ENCODE measurements at places on chromosomes 2 and 18.
A peak's percentile ranks its signal among the peaks of the same experiment; 100 is the strongest.

DNA sequence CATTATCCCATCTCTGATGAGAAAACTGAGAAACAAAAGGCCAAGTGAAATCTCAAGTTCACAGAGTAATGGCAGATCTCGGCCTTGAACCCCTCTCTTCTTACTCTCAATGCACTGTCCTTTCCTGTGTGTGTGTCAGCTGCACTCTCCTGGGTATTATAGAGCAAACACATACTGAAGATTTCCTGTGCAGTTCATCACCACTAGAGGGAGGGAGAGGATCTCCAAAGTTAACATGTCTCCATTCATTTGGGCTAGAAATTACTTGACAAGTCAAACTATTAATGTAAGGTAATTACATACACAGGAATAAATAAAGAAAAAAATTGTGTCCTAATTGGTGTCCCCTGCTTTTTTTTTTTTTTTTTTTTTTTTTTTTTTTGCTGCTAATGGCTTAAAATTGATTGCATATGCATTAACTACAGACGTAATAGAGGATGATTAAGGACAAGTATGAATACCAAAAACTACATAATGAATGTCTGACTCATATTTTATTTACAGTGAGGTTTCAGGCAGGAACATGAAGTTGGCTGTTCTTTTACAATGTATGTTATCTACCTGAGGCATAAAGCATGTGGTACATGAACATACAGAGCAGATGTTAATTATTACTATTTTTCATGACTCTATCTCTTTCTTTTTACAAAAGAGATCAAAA, 269.2 kb downstream of the NYAP2 start:
- DNase-seq, result peak; percentile 37

DNA sequence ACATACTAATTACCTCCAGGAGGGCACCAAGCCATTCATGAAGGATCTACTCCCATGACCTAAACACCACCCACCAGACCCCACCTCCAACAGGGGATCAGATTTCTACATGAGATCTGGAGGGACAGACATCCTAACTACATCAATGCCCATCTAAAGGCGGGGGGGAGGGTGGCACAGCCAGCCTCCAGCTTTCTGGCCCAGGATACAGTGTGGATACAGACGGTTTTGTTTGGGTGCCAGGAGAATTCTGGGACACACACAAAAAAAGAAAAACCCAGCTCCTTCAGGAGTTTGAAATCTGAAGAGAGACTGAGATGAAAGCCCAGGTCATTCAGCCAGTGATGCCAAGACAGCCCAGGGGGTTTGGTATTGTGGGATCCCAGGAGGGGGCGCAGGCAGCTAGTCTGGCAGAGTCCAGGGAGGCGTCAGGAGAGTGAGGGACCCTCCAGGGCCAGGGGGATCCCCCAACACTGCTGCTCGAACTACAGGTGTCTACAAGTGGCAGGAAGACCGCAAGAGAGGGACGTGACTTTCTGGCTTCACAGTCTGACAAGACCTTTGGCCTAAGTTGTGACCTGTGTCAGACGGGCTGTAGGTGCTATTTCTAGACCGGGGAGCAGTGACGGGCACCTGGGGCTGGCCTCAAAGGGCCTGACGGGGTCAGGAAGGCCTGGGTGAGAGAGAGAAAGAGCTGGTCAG, 62.1 kb downstream of the NDUFA10 start:
- no peak for DNase-seq

DNA sequence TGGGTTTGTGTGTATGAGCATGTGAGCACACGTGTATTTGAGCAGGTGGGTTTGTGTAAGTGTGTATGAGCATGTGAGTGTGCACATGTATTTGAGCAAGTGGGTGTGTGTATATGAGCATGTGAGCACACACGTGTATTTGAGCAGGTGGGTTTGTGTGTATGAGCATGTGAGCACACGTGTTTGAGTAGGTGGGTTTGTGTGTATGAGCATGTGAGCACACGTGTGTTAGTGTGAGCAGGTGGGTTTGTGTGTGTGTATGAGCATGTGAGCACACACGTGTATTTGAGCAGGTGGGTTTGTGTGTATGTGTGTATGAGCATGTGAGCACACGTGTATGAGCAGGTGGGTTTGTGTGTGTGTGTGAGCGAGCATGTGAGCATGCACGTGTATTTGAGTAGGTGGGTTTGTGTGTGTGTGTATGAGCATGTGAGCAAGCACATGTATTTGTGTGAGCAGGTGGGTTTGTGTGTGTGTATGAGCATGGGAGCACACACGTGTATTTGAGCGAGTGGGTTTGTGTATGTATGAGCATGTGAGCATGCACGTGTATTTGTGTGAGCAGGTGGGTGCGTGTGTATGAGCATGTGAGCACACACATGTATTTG, 169.7 kb downstream of the TWIST2 start:
- no peak for DNase-seq

DNA sequence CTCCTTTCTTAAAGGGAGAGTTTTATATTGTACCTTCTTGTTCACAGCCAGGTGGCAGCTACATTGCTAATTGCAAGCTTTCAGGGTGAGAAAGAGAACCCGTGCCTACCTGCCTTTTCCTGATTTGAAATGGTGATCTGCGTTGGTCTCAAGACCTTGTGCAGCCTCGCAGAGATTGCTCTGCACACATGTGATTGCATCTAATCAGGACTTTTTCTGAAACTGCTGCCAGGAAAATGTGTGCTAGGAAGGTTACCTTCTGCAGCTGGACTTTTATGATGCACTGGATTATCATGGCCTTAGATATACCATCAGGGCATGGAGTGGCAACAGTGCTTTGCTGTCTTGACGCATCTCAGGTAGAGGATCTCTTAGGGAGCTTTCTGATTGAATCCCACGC, 45.1 kb downstream of the AGAP1 start:
- no peak for DNase-seq

- no peak for DNase-seq
These were observed 188.3 kb upstream of the RND3 start for GRCh38 chr2:150675807-150676206.

- DNase-seq, result no peak
These were observed 325.1 kb downstream of the RND3 start for GRCh38 chr2:150162241-150162942.

DNA sequence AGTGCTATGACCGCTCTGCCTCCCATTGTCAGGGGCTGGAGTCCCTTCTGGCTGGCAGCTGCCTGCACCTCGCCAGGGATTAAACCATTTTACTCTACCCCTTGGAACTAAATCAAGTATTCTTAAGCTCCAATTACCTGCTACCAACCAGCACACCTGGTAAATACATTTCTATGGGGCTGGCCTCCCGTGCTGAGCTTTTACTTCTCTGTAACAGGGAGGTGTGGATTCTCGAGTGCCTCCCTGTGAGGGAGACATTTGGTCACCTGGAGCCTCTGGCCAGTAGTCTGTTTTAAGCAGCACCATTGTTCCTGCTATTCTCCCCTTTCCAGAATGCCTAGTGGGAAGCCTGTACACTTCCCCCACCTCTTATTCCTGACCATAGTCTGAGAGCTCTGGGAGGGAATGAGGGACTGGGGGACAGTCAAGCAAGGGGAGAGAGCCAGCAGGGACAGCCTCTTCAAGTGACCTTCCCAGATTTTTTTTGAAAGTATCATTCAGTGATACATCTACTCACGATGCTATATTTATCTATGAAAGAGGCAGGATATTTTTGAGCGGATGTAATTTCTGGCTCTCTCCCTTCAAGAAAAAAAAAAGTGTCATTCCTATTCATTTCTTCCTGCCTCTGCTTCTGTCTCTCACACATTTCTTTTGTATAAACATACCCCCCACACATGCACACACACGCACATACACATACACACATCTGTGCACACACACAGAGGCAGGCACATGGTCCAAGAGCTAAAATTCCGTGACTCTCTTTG, 112.8 kb downstream of the CAPN13 start:
- DNase-seq, result no peak

DNA sequence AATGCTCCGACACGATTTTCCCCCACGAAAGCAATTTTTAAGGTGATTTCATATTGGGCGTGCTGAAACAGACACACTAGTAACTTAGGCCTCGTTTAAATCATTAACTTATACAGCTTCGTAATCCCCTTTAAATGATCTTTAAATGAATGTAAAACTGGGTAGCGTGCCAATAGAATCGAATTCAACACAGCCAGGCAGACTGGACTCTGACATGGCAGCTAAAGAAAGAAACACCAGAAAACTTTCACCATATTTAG, 2.4 kb upstream of the ID2 start:
- peak; percentile 63 for DNase-seq

Measured in NCI-H1092 treated with DMSO at 0.1 percent for 48 hours (cell line).